NCI-H2029 treated with DMSO at 0.1 percent for 48 hours (cell line): ENCODE measurements at places on chromosomes 6 and 20.

DNA sequence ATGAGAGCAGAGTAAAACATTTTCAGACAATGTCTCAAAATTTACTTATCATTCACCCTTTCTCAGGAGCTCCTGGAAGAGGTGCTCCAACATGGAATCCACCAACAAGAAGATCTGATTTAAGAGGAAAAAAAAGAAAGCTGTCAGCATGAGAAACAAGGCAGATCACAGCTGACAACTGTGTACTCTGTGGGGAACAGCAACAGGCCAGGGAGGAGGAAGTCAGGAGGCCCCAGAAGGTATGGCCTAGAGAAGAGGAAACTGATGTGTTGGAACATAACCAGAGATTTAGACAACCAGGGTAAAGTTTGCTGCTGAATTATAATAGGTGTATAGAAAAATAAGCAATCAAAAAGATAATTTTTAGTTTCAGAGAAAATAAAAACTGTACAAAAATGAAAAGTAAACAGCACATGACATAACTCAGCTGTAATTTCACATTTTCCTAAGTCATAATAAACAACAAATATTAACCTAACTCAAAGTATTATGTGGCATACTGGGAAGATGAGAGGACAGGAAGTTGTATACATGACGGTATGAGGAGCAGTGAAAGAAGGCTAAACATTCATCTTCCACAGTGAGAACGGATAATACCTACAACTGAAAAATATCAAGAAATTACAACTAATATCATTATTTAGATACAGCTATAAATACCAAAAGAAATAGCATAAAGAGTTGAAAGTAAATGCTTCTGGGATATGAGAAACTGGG lies 113.6 kb upstream of the EMILIN3 start:
- DNase-seq, result no peak

- no peak for DNase-seq
Observed at GRCh38 chr20:25622450-25623224, 1.2 kb downstream of the NANP start.

DNA sequence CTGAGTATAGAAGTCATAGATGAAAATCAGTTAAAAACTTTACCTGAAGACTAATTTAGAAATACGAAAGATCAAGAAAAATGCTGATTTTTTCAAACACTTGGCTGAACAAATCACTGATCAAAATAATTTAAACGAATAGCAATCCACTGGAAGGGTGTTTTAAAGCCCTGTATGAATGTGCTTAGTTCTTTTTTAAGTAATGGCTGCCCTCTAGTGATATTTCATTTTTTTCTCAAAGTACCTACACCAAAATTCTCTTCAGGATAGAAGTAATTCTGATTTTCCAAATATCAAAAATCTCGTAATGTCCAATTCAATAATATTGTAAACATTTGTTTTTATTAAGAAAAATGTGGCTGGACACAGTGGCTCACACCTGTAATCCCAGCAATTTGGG lies 32.5 kb downstream of the AKAP7 start:
- DNase-seq, result no peak

- no peak for DNase-seq
Observed at GRCh38 chr6:148928811-148929210, 182.0 kb downstream of the UST start.

GRCh38 chr6:148392671-148393070 lies 50.0 kb downstream of the SASH1 start:
- DNase-seq, result no peak

DNA sequence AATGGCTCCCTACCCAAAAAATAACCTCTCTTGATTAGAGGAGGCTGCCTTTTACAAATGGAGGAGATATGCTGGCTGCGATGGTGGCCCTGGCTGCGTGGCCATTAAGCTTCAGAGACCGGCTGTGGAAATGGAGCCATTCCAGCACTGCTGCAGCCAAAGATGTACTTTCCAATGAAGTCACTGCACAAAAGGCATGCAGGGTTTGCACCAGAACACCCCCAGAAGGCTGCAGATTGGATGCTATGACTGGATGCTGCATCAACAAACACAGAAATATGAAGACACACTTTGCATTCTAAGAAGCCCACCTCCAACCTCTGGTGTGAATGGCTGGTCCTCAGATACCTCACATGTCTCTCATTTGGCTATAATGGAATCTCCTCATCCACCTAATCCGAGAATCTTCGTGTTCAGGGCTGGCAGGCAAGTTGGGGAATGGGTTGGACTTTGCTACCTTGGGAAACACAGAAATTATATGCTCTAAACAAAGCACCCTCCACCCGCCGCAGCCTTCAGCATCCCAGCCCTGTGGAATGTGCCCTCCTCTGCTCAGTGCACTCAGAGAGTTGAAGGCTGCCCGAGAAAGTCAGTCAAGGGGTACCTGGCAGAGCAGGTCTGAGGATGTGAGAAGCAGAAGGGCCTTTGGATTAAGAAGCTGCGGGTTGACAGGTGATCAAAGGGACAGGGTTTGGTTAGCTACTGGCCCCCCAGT lies 35.3 kb downstream of the APCDD1L start:
- no peak for DNase-seq

DNA sequence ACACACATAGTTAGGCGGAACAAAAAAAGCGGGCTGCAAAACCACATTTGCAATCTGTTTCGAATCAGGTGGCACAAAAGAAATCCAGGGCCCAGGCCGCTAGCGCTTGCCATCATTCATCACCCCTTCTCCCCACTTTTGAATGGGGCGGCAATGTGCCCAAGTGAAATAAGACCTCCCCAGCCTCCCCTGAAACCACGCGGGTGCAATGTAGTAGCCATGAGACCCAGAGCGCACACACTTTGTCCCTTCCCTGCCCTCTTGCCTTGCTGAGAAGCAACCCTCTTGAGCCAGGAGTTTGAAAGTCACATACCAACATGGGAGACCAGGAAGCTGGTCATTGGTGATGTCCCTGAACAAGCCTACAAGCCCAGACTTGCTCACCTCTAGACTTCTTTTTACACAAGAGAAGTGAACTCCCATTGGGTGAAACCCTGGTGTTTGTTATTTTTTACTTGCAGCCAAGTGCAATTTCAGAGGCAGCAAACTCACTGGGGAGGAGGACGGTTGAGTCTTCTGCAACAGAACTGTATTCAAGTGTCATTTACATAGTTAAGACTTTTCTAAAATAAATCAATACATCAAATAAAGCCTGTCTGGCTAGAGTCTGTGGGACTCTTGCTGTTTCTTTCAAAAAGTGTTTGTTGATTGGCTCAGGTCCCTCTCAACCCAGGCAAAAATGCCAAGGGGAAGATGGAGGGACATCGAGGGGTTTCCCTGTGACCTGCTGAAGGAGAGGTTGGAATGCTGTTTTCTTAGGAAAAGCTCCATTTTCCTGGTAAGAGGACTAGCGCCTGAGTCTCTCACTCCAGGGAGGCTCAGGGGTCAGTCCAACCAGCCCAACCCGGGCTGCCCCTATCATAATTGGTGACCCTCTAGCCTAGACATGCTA lies 138.1 kb upstream of the PTPN1 start:
- DNase-seq, result no peak

DNA sequence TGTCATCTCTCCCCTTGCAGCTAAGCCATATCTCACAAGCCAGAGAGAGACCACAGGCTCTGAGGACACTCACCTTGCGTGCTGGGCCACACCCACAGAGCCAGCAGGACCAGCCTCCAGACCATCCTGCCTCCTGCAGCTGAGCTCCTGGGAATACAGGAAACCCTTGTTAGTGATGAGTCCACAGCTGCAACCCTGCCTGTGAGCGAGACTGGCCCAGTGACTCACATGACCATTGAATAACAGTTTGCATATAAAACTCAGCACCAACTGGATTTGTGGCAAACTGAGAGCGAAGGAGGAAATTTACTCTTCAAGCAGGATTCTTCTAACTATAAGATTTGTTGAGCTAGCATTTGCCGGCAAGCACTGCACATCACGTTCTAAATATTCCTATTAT lies 3.0 kb downstream of the THBS2 start:
- no peak for DNase-seq

GRCh38 chr6:69936674-69937363 lies 70.5 kb downstream of the COL19A1 start:
- no peak for DNase-seq

GRCh38 chr6:11144393-11144851 lies 32.9 kb upstream of the ERVFRD-1 start:
- DNase-seq, result peak; percentile 82

DNA sequence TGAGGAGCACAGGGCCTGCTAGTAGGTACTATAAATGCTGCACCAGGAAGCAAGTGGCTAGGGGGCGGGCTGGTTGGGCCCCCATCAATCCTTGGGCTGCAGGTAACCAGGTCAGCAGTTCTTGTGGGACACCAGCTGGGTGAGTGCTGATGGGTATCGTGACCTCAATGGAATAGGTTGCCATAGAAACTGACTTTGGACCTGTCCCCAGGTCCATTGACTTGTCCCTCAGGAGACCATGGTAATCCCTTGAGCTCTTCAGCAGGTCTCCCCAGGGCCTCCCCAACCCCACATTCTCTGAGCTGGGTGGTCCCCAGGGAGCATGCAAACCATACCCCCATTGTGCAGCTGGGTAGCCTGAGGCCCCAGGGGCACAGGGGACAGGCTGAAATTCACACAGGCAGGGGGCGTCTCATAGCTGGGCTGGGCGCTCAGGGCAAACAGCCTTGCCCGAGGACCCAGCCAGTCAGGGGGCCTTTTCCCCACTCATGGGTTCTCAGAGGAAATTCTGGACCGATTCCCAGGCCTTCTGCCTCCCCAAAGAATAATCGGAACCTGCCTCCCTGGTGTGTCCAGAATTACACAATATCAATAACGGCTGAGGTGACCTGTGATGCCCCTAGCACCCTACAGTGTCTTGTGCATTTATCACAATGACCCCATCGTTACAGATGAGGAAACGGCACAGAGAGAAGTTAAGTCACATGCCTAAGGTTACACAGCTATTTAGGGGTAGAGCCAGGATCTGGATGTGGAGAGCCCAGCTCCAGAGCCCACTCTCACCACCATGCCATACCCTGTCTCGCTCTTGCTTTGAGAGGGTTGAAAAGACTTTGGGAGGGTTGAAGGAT lies 35.9 kb downstream of the SRC start:
- no peak for DNase-seq

DNA sequence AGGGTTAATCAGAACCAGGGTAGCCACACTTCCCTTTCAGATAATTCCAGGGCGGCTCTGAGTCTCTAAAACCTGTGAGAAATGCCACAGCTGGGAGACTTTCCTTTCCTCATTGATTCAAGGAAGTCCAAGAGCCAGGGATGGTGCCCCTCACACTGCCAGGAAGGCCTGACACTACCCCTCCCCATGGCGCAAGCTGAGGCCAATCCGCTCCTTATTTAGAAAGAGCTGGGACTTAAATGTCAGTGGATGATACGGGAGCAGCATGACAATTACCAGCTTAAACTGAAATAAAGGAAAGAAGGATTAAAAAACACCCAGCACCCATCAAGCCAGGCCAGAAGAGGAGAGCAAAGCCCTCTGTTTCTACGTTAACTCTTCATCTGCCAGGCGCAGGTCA lies 244.4 kb downstream of the LRFN2 start:
- no peak for DNase-seq

GRCh38 chr6:138509371-138509770 lies 10.1 kb upstream of the NHSL1 start:
- DNase-seq, result peak; percentile 3

GRCh38 chr6:128233531-128233930 lies 286.9 kb downstream of the PTPRK start:
- no peak for DNase-seq

- DNase-seq, result peak; percentile 49
Observed at GRCh38 chr6:93516441-93516840, 97.1 kb upstream of the EPHA7 start.

- no peak for DNase-seq
Observed at GRCh38 chr6:75351570-75351969, 67.0 kb upstream of the TMEM30A start.

GRCh38 chr6:35128042-35128441 lies 13.1 kb downstream of the TCP11 start:
- no peak for DNase-seq

DNA sequence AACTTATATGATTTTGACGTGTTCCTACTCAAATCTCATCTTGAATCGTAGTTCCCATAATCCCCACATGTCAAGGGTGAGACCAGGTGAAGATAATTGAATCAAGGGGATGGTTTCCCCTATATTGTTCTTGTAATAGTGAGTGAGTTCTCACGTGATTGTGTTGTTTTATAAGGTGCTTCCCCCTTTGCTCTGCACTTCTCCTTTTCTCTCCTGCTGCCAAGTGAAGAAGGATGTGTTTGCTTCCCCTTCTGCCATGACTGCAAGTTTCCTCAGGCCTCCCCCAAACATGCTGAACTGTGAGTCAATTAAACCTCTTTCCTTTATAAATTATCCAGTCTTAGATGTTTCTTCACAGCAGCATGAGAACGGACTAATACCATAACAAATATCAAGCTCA lies 83.2 kb downstream of the MANEA start:
- no peak for DNase-seq

- no peak for DNase-seq
Observed at GRCh38 chr20:59010995-59011873, 4.2 kb upstream of the CTSZ start.

- DNase-seq, result no peak
Observed at GRCh38 chr20:3119044-3119443, 34.5 kb upstream of the AVP start.

DNA sequence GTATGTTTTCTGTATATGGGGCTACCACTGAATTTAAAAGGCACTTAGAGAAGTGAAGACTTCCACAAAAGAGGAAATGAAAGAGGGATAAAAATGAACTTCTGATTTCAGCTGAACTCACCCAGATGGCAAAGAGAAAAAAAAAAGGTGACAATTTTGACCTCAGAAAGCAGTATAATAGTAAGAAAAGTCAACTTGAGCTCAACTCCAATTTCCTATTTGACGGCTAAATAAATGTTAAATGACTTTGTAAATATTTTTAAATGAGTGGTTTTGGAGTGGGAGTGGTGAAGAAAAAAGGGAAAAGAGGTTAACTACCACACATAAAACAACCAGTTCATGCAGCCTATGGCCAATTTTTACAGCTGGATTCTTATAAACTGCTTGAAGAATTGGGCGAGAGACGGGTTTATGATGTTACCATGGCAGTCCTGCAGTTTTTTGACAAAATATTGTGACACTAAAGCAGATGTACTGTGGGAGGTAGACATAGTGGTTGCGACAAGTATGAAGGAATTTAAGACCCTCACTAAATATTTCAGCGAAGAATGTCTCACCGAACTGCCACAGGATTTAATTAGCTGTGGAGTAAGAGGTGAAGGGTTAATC lies 49.8 kb upstream of the ADTRP start:
- no peak for DNase-seq

DNA sequence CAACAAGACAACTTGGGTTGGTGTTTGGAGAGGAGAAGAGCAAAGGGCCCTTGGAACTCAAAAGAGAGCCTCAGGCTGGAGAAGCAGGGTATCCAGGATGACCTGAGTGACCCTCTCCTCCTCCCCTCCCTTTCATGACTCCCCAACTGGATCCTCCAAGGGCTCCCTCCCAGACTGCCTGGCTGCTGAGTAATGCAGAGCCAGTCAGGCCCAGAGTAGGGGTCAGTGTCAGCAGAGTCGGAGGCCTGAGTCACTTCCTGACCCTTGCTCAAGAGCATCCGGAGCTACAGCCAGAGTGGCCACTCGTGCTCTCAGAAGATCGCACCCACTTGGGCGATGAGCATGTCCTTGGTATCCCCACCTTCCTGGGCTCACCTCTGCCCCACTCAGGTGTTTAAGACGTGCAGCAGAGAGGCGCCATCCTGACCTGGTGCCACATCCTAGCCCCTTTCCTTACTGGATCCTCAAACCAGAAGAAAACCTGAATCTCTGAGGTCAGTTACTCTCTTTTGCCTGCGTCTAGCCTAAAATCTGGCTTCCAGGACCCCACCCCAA lies 2.8 kb upstream of the MAPK13 start:
- no peak for DNase-seq
